ENCODE measurements at places on chromosomes 7 and 10.

GRCh38 chr7:71996141-71996540 lies 416.0 kb downstream of the CALN1 start:
- DNase-seq = no peak

DNA sequence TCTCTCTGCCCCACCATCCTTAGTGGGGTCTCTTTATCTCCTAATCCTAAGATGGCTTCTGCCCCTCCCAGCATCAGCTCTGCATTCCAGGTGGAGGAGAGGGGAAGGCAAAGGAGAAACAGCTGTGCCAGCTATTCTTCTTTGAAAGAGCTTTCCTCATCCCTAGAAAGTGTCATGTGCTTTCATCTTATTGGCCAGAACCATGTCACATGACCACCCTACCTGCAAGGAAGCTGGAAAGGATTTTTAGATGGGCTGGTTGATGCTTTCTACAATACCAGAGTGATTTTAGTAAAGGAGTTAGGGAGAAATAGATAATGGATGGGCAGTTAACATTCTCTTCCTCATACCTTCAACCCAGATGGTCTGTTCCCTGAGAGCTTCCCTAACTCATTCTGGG lies 141.1 kb downstream of the INSYN2A start:
- no peak for DNase-seq

DNA sequence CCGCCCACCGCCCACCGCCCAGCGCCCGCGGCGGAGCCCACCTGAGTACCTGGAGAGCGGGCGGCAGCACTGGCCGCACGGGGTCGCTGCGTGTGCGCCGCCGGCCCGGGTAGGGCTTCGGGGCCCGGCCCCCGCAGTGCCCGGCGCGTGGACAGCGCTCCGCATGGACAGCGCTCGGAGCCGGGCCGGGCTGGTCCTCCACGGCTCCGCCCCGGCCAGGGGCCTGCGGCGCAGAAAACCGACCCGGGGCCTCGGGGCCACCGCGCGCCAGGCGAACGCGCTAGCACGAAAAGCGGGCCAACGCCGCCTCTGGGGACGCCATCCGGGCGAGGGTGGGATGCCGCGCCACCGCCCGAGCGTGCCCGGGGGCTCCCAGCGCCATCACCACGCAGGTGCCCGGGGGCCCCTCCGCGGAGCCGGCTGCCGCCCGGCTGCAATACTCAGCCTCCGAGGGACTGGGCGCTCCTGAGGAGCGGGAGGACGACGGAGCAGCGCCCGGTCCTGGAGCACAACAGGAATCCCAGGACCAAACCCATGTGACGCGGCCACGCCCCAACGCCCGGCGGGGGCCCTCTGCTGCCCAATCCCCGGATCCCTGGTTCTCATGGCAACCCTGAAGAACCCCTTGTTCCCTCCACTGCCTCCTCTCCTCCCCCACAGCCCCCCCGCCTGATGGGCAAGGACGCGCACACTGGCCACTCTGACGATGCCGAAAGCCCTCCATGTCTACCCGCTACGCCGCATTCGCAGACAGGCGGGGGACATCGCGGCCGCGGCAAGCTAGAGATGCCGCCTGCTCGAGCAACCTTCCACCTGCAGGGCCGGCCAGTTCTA lies at the start of gene GRB10:
GRB10 (minus strand) TSS at position 522 of the 834 bp plus-strand sequence. CDS start 50,574 bp downstream, outside the sequence.
- no peak for DNase-seq

GRCh38 chr10:70779511-70780369 lies 5.4 kb downstream of the TBATA start:
- no peak for DNase-seq

- no peak for DNase-seq
These were observed 588 bp downstream of the CYREN start for GRCh38 chr7:135169964-135170273.

DNA sequence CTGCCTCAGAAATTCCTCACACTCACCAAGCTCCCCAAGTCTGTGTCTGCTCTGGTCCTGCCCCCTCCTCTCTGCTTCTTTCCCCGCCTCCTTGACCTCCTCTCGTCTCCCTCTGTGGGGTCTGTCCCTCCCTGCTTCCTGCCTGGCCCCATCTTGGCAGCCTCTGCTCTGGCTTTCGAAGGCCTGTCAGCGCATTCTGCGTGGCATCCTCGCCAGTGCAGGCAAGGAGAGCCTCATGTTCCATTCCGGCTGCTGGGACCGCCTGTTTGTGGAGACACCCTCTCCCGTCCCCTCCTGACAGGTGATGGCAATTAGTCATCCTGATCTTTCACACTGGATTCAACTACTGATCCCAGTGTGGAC lies 51.7 kb upstream of the COL13A1 start:
- no peak for DNase-seq

- DNase-seq = no peak
These were observed 1.3 kb downstream of the FIGNL1 start for GRCh38 chr7:50448823-50449222.

GRCh38 chr7:121916211-121916610 lies 43.2 kb downstream of the PTPRZ1 start:
- DNase-seq = no peak

GRCh38 chr7:123502201-123502600 lies 32.2 kb downstream of the IQUB start:
- no peak for DNase-seq
